ENCODE measurements at places on chromosomes 7 and 10.

DNA sequence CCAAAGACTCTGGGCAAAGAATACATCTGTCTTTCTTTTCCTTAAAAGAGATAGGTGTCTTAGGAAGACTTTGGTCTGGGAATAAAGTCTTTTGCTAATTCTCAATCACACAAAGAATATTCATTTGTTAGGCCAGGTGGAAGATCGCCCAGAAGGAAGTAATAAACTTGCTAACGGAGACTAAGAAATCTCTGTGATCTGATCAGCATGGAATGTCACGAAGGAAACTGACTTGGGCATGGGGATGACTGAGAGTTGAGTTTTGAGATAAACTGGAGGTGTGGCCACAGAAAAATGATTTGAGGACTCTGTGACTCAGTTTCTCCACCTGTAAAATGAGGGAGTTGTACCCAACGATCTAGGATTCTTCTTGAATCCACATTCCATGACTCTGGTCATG lies 161.1 kb upstream of the SVIL start:
- DNase-seq: no peak

GRCh38 chr10:18500576-18500975 lies 150.8 kb downstream of the NSUN6 start:
- no peak for DNase-seq

DNA sequence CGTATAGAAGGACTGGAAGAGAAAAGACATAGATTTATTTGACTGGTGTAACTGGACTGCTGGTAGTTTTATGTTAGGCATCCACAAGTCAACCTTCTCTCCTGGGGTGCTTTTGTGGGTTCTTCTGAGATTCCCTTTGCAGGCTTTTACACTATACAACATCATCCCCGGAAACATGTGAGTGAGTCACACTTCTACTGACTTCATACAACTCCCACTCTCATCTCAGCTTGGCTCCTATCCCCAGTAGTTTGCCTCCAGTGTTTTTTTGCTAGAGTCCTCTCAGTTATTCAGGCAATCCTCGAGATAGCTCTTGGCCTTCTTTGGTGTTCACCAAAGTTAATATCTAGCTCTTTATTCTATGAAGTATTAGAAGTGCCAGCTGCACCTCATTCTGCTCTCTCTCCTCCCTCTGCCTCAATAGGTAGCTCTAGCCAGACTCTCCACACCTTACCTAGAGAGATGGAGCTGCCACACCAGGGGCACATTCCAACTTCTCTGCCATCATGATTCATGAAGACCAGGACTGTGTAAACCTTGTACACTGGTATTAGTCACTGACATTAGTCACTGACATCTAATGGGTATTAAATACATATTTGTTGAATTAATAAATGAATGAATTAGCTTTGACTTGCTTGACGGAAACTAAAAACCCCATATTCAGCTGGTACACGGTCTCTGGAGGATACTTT lies 281.9 kb downstream of the PPP1R3A start:
- no peak for DNase-seq

GRCh38 chr7:78412216-78412858 lies 613.8 kb downstream of the PHTF2 start:
- no peak for DNase-seq

Data from HTR-8/SVneo (cell line).